ENCODE measurements at places on chromosomes 7 and 10.

GRCh38 chr10:107930037-107930436, 765.5 kb upstream of the SORCS1 start:
- DNase-seq = no peak

GRCh38 chr10:34669079-34669478, 146.0 kb downstream of the PARD3 start:
- no peak for DNase-seq

DNA sequence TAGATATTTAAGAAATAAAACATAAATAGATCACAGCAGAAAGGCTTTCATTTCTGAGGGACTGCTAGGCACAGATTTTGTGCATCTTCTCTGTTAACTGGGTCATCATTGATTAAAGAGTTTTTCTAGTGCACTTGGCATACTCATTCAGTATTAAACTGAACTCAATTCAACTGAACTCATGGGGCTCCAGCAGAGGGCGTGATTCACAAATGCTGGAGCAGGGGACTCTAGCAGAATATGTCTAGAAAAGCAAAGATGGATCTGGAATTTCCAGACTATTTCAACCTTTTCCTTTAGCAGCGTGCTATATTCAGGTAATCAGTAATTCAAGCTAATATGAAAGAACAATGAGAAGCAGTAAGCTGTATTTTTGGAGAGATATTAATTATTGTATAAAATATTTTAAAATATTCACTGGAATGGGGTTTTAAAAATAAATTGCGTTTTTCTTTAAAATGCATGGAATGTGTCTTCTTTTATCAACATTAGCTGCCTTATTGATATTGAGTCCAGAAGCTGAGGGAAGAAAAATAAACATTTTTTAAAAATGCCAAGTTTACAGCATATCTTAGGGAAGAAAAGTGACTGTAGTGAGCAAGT, 296.8 kb upstream of the CACNA2D1 start:
- DNase-seq = peak; percentile 55

- no peak for DNase-seq
Measured at GRCh38 chr7:6252748-6253147, 19.7 kb downstream of the CYTH3 start.

GRCh38 chr10:46299286-46299535, 12.4 kb downstream of the ANTXRL start:
- DNase-seq = no peak

DNA sequence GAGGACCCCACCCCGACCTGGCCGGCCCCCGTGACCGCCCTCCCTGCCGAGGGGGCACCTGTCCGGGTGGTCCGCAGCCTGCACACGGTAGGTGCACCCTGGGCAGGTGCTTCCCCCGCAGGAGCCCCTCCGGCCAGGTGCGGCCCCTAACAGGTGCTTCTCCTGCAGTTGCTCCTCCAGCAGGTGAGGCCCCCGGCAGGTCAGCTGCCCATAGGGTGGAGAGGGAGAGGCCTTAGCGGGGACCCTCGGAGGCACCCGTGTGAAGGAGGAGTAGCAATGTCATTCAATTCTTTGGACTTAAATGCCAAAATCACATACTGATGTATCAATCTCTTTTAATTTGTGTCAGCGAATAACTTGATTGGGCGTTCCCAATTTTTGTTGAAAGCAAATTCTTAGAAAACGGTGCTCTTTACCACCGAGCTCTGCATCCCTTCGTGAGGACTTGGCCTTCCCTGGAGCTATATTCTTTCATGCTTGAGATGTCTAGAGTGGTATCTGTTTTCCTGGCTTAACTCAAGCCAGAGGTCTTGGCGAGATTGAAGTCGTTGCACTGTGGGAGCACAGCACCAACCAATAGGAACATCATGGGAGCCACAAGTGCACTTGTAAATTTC, 738 bp upstream of the NCAPG2 start:
- DNase-seq = no peak

GRCh38 chr7:149787428-149788299, 14.3 kb upstream of the ZNF467 start:
- DNase-seq = no peak

DNA sequence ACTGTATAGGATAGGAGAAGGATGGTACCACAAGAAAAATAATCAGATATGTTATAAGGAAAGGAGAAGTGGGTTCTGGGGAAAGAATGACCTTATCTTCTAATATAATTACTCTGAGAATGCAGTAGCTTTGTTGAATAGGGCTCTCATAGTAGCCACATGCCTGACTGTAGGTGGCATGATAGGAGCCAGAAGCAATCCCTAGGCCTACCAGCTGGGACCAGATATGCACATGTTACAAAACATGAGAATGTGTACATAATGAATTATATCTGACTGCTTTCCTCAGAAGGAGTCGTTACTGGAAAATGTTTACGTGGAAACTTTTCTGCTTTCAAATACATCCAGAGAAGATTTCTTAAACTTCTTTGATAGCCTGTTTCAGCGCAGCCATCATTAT, 53.2 kb upstream of the FAM3C start:
- DNase-seq = peak; percentile 78

DNA sequence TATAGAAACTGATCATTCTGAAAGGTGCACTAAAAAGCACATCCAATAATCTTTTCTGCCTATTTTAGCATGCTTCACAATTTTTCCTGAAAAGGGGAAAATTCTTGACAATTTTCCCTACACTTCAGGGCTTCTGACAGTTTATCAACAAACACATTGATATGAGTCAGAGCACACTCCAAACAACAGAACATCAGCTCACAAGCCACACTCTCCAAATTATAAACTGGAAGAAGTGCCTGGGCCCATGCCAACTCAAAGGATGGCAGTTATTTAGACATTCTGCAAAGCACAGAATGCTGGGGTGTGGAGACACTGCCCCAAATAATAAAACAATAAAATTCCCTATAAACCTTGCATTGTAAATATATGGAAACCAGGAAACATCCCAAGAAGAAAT, 90.8 kb downstream of the ELAPOR2 start:
- DNase-seq = no peak

- DNase-seq = peak; percentile 72
Measured at GRCh38 chr10:61140765-61141392, 196.9 kb upstream of the RHOBTB1 start.

DNA sequence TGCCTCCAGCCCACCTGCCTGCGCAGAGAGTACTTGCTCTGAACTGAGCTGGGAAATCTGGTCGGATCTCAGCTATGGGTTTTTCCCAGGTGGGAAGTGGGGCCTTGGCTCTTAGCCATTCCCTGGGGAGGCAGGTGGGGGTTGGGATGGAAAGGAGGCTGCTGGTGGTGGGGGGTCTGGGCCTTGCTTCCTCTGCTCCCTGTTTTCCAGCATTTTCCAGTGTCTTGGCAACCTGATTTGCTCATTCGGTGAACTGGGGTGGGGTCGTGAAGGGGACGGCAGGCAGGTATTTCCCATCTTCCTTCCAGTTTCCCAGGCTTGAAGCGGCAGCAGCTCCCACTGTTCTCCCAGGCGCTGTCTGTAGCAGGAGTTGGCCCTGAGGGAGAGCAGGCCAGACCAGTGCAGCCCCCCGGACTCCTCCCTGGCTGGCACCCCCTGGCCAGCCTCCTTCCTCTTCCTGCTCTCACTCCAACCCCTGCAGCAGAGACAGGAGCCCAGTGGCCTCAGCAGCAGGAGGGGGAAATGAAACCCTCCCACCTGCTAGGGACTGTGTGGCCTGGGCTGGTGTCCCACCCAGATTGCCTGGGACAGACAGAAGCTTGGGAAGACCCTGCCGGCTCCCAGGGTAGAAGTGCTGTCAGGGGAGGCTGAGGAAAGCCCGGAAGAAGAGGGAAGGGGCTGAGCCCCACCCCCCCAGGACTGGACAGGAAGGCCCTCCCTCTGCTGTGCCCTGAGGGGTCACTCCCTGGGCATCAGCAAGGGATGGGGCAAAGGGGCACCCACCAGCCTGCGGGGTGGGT, 6.6 kb downstream of the TRIM8 start:
- no peak for DNase-seq

DNA sequence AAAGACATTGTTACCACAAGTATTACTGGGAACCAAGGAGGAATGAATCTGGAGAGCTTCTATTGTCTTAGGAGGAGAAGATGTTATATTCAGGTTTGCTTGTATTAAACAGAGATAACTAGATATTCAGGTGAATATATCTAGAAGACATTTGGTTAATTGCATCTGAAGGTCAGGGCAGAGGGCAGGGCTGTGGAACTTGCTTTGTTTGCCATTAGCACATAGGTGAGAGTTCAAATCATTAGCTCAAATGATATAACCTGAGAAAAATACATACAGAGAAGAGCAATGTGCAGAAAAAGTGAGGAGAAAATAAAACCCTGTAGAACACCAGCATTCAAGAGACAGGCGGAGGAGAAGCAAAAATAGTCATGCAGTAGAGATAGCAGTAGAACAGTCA, 116.8 kb downstream of the DNAJB9 start:
- no peak for DNase-seq

DNA sequence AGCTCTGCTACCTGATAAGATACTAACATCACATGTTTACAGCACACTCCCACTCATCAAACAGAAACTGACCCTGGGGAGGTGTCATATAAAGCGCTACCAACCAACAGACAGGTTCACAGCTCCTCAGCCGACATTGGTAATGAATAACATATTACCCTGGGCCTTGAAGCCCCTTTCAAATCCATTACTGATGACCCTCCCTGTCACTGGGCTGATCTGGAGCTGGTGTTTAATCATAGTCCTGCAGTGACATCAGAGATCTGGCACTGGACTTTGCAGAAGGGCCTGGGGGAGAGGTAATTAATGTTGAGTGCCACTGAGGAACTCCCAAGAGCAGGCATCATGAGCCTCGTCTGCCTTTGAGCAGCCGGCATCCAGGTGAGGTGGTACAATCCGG, 306.5 kb upstream of the NFE2L3 start:
- no peak for DNase-seq

- peak; percentile 43 for DNase-seq
Measured at GRCh38 chr7:116713918-116714317, 41.9 kb downstream of the MET start.

DNA sequence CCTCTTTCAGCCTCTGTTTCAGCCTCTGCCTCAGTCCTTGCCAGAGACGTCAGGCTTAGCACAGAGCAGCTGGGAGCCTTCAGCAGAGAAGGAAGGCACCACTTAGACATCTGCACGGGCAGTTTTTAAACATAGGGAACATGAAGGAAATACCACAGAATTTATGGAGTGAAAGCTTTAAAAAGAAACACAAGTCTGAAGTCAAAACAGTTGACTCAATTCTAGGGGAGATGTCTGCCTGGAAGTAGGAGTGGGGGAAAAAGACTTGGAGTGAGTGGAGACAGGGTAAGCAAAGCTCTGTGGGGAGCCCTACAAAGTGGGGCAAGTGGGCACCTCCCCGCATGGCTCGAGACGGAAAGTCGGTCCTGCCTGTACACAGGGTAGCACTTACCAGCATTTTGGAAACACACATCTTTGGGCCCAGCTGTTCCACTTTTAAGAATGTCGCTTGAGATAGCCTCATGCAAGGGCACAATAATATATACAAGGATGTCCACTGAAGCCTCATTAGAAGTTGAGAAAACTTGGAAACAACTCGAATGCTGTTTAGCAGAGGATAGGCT, 5.0 kb upstream of the TBXAS1 start:
- DNase-seq = peak; percentile 4

DNA sequence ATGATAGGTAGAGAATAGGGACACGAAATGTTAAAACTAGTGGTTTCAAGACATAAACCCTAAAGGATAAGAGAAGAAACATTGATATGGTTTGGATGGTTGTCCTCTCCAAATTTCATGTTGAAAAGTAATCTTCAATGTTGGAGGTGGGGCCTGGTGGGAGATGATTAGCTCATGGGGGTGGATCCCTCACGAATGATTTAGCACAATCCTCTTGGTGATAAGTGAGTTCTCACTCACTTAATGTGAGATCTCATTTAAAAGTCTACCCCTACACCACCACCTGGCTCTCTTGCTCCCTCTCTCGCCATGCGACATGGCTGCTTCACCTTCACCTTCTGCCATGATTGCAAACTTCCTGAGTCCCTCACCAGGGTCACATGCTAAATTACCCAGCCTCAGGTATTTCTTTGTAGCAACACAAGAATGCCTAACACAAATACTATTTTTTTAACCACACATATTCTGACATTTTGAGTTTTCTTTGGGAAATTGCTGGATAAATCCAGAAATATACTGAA, 242.4 kb upstream of the PHF14 start:
- DNase-seq = no peak

GRCh38 chr7:53988376-53988775, 553.8 kb upstream of the VSTM2A start:
- DNase-seq = no peak

All from amniotic epithelial cell (primary cell).